ENCODE measurements at places on chromosomes 2 and 18.

DNA sequence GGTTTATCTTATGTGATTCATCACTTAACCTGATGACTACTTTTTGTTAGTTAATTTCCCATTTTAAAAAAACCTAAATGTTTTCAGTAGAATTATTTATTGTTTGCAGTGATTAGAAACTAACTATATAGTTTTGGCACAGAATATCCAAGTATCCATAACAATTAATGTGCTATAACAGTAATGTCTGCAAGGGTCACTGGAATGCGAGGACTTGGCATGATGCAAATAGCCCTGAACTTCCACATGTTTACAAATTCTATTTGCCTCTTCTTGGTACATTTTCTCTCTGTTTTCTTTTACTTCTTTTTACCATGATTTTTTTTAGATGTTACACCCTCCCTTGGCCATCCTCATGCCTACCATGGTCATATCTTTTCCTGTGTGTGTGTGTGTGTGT, 49.3 kb upstream of the GALNT3 start:
- no peak for DNase-seq

DNA sequence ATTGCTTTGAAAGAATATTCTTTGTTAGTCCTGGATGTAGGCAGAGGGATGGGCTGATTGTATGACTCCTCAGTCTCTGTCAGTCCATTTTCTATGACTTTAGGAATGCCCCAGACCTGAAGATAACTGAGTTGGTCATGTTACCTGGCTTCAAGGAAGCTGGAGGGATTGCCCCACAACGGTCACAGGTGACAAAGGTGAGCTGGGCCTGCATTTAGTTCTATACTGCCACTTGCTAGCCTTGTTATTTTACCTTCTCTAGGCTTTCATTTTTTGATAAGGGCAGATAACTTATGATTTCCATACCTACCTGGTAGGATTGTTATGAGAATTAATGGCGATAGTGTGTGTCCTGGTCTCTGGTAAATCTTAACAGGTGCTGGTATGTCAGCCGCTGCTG, 260.1 kb downstream of the PRKCE start:
- DNase-seq: no peak

- no peak for DNase-seq
Measured at GRCh38 chr18:13623348-13623747, 103.0 kb downstream of the FAM210A start.

DNA sequence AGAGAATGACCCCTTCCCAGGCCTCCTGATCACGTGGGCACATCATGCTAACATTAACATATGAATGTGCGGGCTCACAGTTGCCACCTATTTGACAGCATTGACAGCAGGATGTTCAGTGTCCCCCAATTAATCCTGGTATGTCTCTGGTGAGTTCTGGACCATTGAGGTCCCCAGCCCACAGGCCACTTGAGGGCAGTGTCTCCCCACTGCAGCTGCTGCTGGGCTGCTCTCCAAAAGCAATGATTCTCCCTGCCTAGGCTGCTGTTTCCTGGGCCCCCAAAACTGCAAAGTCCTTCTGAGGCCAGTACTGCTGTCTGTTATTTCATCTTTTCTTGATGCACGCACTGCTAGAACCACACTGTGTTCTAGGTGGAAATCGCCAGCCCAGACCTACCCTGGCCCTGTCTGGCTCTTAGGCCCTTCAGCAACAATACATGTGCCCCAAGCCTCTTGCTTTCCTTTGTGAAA, 52.7 kb upstream of the MAPK4 start:
- no peak for DNase-seq

DNA sequence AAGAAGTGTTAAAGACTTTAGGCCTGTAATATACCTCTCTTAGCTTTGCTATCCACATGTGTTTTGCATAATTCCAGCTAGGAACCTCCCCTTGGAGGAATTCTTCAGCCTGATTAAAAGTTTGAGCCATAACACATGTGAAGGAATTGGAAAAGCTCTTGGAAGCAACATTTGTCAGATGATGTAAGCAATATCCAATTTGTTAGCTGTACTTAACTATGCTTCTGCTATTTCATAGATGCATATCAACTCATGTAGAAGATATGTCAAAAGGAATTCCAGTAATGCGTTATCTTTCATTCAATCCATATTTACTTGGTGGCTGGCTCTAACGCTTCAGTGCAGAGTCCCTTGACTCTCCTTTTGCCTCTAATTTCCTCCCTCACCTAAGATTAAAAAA, 46.2 kb downstream of the PKP4 start:
- no peak for DNase-seq
